Naive B cell (primary cell): ENCODE measurements at places on chromosomes 6 and 20. TPM values are rescaled to one million over a fixed set of nuclear protein-coding genes. Genes with fewer than 3 reads are reported as not detected.
A peak's percentile ranks its signal among the peaks of the same experiment; 100 is the strongest.

DNA sequence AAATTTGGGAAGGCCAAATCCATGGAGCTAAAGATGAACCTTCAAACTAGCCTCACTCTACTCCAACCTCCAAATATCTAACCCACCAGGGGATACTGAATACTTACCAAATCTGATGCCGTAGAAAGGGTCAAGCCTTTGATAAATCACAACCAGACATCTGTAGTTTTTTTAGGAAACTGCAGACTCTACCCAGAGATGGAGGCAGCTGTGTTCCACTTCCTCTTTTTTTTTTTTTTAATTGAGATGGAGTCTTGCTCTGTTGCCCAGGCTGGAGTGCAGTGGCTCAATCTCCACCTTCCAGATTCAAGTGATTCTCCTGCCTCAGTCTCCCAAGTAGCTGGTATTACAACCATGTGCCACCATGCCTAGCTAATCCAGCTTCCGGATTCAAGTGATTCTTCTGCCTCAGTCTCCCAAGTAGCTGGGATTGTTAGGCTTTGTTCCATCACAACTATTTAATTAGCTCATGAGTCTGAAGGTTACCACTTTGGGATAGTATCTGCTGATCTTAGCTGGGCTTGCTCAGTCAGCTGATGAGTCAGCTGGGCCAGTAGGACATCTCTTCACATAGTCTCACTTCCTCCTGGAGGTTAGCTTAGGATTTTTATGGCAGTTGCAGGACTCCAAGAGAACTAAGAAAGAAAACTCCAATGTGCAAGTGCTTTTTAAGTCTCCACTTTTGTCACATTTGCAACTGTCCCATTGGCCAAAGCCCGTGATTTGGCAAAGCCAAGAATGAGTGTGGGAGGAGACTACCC is 13.3 kb downstream of the FRK start:
- peaks cover 8% of the 10 kb centered on the region for H3K4me1 ChIP-seq
- no peak overlapping the region for H3K27ac ChIP-seq
- no peaks in the 10 kb centered on the region for H3K36me3 ChIP-seq
- no peak for DNase-seq
- peak overlapping the region; percentile 20 for H3K4me3 ChIP-seq

GRCh38 chr6:81085431-81085790 is 667.1 kb downstream of the TENT5A start:
- H3K36me3 ChIP-seq = no peaks in the 10 kb centered on the region
- no peak for DNase-seq
- no peaks in the 10 kb centered on the region for H3K27me3 ChIP-seq
- H3K4me3 ChIP-seq = no peak overlapping the region
- H3K4me1 ChIP-seq = no peaks in the 10 kb centered on the region

GRCh38 chr6:63705707-63706106 is 70.1 kb downstream of the PHF3 start:
- H3K36me3 ChIP-seq = peaks cover 12% of the 10 kb centered on the region
- H3K4me1 ChIP-seq = no peaks in the 10 kb centered on the region
- H3K4me3 ChIP-seq = no peak overlapping the region

DNA sequence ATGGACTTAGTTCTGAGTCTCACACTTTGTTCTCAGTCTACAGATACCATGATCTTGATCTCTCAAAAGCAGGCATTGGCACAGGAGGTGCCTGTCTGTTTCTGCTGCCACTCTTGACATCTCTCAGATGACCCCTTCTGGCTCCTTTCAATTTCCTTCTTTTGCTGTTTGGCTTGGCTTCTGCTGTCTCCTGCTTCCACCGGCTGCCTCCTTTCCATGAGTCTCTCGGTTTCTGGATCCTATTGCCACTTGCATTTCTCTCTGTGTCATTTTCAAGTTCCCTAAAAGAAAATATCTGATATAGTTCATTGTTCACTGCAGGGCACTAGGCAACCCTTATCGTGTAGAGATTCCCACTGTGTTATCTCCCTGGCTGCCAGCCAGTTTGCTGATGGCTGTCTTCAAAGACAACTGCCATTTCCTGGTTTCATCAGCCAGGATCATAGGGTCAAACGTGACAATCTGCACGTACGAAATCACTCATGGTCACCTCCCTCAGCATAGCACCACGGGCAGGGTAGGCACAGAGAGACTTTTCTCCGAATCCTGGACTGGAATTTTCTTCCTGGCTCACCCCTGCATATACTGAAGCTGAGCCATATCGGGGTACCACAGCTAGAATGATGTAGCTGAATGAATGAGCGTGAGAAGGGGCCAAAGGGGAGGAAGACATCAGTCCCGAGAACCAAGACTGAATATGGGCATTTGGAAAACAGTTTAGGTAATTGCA is 144.6 kb upstream of the TMEM170B start:
- no peaks in the 10 kb centered on the region for H3K36me3 ChIP-seq
- peaks cover 38% of the 10 kb centered on the region for H3K4me1 ChIP-seq
- DNase-seq = no peak
- no peak overlapping the region for H3K4me3 ChIP-seq
- H3K27me3 ChIP-seq = no peaks in the 10 kb centered on the region

DNA sequence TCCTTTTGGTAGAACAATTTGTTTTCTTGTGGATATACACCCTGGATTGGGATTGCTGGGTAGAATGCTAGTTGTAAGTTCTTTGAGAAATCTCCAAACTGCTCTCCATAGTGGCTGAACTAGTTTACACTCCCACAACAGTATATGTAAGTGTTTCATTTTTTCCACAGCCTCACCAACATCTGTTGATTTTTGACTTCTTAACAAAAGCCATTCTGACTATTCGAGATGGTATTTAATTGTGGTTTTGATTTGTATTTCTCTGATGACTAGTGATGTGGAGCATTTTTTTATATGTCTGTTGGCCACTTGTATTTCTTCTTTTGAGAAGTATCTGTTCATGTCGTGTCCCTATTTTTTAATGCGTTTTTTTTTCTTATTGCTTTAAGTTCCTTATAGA is 444.1 kb downstream of the CBLN4 start:
- H3K27me3 ChIP-seq = no peaks in the 10 kb centered on the region
- no peak overlapping the region for H3K4me3 ChIP-seq
- no peak for DNase-seq
- H3K4me1 ChIP-seq = no peaks in the 10 kb centered on the region
- no peak overlapping the region for H3K27ac ChIP-seq

DNA sequence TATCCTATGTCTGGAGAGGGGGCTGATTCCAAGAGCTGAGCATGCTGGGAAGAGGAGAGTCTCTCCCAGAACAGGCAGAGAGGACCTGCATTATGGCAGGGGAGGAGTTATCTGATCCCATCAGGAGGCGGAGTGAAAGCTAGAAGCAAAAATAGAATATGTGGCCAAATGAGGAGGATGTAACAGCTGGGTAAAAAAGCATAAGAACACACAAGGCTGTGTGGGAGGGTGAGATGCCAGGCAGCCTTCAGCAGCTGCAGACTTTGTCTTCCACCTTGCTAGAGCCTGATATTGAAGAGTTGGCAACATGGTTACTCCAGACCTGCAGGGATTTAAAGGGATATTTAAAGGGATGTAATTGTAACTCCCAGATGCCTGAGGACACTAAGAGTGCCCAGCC is 167.1 kb downstream of the PTPRT start:
- H3K27ac ChIP-seq = no peak overlapping the region
- H3K4me3 ChIP-seq = no peak overlapping the region
- H3K27me3 ChIP-seq = no peaks in the 10 kb centered on the region
- H3K4me1 ChIP-seq = no peaks in the 10 kb centered on the region
- no peak for DNase-seq

DNA sequence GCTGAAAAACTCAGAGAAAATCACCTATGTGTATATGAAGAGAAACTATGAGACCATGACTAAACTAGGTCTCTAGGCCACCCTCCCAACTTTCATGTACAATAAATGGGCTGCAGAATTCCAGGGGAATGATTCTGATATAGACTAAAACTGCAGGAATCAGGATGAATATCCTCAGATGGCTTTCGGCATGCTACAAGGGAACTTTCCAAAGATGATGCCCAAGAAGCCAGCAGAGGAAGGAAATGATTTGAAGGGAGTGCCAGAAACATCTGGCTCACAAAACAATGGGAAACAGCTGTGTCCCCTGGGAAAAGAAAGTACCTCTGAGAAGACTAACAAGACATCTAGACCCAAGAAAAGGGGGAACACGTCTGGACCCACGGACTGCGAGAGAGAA is 41.1 kb downstream of the PLN start:
- H3K27ac ChIP-seq = no peak overlapping the region
- H3K27me3 ChIP-seq = no peaks in the 10 kb centered on the region
- H3K4me1 ChIP-seq = peaks cover 6% of the 10 kb centered on the region
- H3K36me3 ChIP-seq = peaks cover 11% of the 10 kb centered on the region

GRCh38 chr6:15498640-15499039 is 164.2 kb downstream of the DTNBP1 start:
- H3K4me3 ChIP-seq = no peak overlapping the region
- no peak for DNase-seq
- no peaks in the 10 kb centered on the region for H3K27me3 ChIP-seq
- H3K27ac ChIP-seq = peak overlapping the region; percentile 84

DNA sequence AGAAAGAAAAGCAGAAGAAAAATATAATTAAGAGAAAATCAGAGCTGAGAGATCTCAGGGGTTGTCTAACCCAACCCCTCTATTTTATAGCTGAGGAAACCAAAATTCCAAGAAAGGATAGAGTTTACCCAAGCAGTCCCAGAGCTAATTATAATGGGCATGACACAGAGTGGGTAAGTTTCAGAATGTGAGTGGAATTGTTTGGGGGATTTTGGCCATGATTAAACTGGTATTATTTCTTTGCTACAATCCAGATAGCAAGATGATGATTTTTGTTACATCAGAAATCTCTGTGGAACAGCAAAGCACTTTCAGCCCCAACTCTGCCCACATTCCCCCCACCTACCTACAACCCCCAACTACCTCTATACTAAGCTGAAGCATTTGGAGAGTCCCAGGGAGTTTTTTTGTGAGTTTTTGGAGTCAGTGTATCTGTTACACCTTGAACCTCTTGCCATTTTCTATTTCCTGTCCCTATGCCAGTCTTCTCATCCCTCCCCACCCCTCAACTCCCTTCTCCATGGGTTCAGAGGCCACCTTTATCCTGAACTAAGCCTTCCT is 24.7 kb downstream of the POFUT1 start:
- peaks cover 20% of the 10 kb centered on the region for H3K4me1 ChIP-seq
- peaks cover 29% of the 10 kb centered on the region for H3K36me3 ChIP-seq
- DNase-seq = no peak
- H3K4me3 ChIP-seq = no peak overlapping the region
- peak overlapping the region; percentile 56 for H3K27ac ChIP-seq
- H3K27me3 ChIP-seq = no peaks in the 10 kb centered on the region

DNA sequence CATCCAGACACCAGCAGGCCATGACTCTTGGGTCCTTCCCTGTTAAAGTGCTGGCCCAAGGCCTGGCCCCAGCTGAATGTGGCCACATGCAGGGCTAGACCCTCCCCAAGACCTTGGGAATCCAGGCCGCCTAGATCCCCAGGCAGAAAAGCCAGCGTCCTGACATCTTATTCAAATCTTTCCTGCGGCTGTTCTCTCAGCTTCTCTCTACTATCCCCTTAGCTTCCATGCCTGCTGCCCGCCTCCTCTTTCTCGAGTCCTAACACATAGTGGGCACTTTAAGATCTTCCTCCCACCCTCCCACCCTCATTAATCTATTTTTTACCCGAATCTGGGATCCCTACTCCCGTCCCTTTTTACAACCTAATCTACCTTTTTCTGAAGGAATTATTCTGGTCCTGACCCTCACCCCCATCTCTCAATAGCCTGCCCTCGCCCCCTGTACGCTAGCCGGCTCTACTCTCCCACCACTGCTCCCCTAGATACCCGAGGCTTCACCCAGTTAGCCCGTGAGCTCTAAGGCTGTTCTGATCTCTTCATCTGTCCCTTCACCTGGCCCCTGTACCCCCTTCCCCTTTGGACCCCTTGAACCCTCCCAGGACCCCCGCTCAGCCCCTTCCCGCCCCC is at the start of gene CCHCR1:
Gene CCHCR1, minus strand, starts transcription at position 290 of the 627 bp plus-strand sequence. Its CDS starts 202 bp downstream, at position 88.
- peak within 1 kb of the TSS; percentile 98 for H3K4me3 ChIP-seq
- no peaks in the 10 kb centered on the region for H3K27me3 ChIP-seq
- no peaks in the 10 kb centered on the region for H3K36me3 ChIP-seq
- no peak for DNase-seq
- peaks cover 28% of the 10 kb centered on the region for H3K4me1 ChIP-seq

GRCh38 chr6:160128125-160128683 is 6.6 kb downstream of the SLC22A1 start:
- no peak for DNase-seq
- H3K36me3 ChIP-seq = no peaks in the 10 kb centered on the region
- no peaks in the 10 kb centered on the region for H3K27me3 ChIP-seq
- H3K4me1 ChIP-seq = no peaks in the 10 kb centered on the region
- H3K27ac ChIP-seq = no peak overlapping the region
- no peak overlapping the region for H3K4me3 ChIP-seq

DNA sequence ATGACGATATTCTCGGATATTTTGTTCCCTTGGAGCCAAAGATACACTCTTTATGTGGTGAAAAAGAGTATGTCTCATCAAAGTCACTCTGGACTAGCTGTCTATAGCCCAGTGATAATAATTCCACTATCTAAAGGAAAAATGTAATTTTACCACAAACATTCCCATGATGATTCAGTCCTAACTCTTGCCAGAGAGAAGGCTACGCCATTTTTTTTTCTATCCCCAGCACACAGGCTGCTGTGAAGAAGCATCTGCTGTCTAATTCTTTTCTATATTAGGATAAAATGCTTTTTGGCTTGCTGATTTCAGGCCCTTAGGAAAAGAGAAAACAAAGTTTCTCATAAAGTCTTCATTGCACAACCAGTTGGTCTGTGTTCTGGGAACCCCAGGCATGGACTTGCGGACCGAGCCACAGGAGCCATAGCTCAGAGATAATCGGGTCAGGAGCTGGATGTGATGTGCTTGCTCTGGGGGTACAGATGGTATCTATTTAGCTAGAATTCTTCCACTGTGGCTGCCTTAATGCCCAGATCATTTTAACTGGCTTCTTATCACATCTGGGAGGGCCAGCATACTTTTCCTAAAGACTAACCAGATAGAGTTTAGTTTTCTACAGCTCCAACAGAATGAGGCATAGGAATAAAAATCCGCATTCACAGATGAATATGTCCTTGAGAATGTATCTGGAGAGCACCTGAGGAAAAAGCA is 683.7 kb upstream of the ID4 start:
- DNase-seq = no peak
- no peaks in the 10 kb centered on the region for H3K4me1 ChIP-seq
- no peaks in the 10 kb centered on the region for H3K27me3 ChIP-seq

GRCh38 chr6:88304520-88304919 is 138.4 kb upstream of the CNR1 start:
- H3K36me3 ChIP-seq = no peaks in the 10 kb centered on the region
- H3K27ac ChIP-seq = no peak overlapping the region
- no peak for DNase-seq
- H3K4me1 ChIP-seq = no peaks in the 10 kb centered on the region

The CCDC170 gene
- polyA plus RNA-seq = not detected

The PTK7 gene
- polyA plus RNA-seq = not detected

The TEAD3 gene
- polyA plus RNA-seq = not detected

The CNR1 gene
- polyA plus RNA-seq = 0.48 TPM
